ENCODE measurements at places on chromosomes 4 and X.

DNA sequence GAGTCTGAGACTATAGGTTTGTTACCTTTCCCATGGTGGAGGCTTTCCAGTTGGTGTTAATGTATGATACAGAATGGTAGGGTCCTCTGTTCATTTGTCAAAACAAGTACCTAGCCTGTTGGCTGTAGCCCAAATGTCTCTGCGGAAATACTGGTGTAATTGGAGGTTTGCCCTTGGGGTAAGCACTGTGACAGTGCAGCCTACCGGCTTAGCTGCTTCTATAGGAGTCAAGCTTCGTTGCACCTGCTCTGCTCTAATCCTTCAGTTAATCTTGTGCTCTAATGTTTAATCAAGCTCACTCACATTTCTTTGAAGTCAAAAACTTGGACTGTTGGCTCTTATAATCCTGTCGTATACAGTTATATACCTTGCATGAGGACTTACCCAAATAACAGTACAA is 203.4 kb downstream of the CCNG2 start:
- no peak for DNase-seq

DNA sequence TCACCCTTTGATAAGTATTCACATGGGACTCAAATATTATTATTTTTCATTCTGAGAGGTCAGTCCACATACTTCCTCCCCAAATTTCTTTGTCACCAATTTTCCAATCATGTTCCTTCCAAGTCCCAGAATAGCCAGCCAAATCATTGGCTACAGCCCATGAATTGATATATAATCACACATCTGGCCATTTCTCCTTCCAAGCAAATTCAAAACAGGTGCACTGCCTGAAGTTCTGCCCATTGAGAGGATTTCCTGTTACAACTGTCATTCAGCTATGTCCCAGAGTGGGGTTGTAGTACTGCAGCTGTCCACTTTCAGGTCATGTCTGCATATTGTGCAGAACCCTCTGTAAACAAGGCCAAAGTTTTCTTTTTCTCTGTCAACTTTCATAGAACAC is 347.8 kb downstream of the GRID2 start:
- no peak for DNase-seq

- DNase-seq, result no peak
These were observed 394.4 kb upstream of the ADGRL3 start for GRCh38 chr4:60805500-60806313.

DNA sequence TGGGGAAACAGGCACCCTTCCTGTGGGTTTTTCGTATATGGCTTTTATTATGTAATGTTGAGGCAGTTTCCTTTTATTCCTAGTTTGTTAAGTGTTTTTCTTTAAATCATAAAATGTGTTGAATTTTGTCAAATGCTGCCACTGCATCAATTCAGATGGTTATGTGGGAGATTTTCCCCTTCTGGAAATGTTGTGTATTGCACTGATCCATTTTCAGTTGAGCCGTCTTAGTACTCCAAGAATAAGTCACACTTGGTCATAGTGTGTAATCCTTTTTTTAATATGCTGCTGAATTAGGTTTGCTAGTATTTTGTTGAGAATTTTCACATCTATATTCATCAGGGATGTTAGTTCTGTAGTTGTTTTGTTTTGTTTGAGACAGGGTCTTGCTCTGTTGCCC is 9.5 kb upstream of the CTBP1 start:
- DNase-seq, result no peak

DNA sequence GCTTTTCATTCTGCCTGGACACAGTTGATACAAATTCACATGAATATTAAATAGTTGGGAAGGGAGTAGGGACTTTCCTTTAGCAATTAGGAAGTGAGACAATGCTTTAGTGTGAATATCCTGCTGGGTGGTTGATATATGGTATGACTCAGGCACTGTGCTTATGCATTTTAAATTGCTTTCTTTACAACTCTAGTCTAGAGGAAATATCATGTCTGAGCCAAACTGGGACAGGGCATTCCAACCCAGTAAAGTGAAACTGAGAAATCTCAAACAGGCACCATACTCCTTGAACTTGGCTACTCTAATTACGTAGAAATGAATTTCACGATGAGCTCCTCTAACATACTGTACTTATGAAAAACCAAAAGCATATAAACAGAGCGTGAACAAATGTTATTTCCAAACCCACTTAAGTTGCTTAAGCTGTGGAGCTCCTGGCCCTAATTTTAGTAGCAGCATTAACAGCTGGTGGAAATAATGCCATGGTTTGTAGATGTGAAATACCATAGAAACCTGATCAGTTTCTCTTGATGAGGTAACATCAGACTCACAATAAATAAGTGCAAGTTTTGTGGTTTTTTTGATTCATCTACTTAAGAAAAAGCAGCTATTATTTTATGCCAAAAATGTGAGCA is 242.9 kb upstream of the GK2 start:
- DNase-seq, result no peak

DNA sequence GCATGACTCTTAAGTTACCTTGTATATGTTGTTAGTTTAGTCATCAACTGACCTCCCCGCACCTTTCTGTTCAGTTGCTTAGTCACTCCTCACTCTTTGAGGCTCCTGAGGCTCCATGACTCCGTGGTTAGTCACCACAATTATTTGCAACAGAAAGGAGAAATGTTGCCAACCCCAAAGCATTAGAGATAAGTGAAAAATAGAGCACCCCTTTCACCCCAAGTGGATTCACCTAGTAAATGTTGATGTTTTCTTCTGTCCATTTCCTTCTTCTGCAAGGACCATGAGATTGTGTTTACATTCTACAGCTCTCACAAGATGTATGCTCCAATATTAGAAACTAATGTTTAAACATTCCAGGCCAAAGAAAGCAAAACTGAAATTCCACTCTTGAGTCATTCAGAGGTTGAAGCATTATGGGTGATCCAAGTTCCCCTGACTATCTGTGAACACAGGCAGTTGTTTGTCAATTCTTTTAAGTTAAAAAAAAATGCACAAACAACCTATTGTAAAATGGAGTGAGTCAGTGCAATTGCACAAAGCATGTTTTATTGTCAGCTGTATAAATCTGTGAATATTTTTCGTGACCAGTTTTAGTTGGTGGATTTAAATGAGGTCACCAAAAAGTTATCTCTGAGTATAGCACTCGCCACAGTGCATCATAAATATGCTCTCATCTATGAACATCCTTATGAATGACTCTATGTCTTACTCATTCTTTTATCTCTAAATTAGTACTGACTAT is 552.4 kb upstream of the MAGEB2 start:
- DNase-seq, result no peak

DNA sequence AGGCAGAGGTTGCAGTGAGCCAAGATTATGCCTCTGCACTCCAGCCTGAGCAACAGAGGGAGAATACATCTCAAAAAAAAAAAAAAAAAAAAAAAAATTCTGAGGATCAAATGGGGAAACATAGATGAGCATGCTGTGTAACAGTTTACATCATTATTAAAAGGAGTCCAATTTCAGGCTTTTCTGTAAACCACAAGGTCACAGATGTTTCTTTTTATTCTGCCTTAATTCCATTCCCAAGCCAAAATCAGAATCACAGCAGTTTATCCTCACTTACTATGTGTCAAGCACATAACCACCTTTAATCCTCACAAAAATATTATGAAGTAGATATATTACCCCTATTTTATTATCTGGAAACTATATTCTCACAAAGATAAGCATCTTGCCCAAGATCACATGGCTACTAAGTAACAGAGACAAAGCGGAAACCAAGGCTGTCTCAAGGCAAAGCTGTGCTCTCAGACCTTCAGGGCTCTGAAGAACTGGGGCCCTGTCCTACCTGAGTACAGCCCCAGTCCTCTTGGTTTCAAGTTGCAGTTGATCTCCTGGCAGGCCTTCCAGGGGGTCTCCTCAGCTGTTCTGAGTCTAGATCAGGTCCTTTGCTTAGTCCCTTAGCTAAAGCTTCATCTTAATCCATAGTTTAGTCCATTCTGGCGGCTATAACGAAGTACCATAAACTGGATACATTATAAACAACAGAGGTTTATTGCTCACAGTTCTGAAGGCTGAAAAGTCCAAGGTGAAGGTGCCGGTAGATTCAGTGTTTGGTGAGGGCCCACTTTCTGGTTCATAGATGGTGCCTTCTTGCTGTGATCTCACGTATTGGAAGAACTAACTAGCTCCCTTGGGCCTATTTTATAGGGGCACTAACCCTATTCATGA is 141.3 kb downstream of the PALLD start:
- DNase-seq, result no peak

DNA sequence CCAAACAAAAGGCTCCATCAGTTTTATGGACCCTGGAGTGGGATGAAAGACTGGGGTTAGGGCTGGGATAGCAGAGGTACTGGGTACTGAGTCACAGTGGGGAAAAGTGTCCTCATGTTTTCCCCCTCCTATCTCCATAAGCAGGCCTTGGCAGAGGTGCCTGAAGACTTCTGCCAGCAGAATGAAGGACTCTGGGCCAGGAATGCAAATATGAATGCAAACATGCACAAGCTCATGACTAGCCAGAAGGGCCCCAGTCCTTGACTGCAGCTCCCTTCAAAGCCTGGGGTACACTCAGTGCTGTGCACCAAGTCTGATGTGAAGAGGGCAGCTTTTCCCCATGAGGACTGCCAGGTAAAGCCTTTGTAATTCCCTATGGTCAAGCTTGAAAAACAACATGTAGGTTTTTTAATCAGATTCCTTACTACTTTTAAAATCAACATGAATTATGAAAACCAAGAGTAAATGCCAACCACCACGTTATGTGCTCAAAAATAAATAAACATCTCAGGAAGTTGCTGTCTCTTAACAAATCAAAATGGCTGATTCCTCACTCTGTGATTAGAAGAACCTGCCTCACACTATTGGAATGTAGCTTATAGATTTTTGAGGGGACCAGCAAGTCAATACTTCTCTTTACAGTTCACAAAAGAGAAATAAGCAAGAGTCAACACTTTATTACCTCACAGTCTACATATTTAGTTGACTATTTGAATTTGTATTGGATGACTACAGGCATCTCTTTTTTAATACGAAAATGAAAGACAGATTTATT is 1512.0 kb downstream of the ARAP2 start:
- no peak for DNase-seq

DNA sequence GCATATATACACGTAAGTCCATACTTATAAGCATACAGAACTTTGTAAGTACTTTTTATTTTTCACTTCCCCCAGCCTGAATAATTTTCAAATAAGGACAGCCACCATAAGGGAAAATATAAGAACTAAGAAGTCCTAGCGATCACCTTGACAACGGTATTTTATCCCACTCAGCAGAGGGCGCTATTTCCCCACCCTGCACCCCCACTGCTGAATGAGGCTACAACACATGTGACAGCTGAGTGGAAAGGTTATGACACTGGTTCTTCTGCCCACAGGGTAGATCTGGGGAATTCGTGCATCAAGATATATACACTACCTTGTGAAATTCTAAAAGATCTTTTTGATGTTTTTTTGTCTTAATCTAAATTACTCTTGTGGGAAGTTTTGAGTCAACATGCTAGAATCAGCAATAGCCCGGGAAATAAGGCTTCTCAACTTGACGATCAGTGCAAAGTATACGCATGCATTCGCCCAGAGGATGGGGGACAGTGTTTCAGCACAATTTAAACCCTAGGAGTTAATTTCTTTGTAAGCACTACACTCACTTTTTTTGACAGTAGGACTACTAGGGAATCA is 151.5 kb downstream of the CORIN start:
- DNase-seq, result peak; percentile 45

- no peak for DNase-seq
These were observed 14.2 kb upstream of the C4orf51 start for GRCh38 chr4:145665773-145666172.

- no peak for DNase-seq
These were observed 1429.2 kb upstream of the AGA start for GRCh38 chr4:178871476-178871875.
